Hematopoietic multipotent progenitor cell treated with erythropoietin and hydrocortisone succinate and interleukin-3 and kit ligand, for 17 days (in vitro differentiated cells): ENCODE measurements at places on chromosomes 5 and 9.

DNA sequence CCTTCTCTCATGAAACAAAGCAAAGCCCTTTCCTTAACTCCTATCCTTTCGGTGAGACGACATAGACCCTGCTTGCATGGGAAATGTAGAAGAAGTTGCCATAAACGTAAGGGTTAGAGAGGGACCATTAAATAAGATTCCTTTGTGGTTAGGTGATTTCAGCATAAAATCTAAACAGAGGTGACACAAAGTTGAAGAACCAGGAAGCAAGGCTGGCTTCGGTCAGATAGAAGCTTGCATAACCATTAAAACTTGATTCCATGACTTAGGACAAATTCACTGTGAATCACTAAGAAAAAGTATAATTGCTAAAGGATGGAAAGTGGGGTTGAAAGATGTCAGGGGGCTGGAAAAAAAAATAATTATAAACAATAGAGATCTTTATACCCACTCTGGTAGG lies 30.9 kb upstream of the ABLIM3 start:
- DNase-seq = no peak

- DNase-seq = no peak
Observed at GRCh38 chr9:117777823-117778222, 73.6 kb downstream of the TLR4 start.

- peak; percentile 82 for DNase-seq
Observed at GRCh38 chr9:136225748-136226679, 19.6 kb downstream of the QSOX2 start.

DNA sequence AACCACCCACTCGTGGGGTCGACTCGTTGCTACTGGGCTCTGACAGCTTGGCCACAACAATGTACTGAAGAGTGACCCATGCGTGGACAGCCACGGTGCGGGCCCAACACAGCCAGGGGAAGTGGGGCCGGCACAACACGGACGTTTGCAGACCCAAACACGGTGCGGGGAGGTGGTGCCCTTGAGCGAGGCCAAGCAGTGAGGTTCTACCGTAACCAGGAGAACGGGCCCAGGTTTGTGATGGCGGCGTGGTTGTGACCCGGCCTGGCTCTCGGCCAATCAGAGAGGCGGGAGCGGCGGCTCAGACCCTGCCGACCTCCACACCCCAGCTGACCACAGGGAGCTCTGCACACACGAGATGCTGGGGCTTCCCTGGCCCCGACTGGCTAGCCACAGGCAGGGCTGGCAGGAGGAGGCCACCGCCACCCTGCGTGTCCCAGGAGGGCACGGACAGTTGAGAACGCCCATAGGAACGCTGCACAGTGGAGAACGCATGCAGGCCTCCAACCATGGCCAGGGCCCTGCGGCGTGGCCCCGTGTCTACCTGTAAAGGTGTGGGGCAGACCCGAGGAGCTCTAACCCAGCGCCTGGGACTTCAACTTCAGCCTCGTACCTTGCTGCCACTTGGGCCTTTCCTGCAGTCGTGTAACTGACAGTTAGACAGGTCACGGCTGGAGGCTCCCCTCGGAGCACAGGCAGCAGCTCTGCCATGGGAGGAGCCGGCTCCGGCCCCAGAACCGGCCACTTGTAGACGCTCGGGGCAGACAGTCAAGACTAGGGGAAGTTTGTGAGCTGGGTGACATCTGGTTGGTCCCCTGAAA lies 13.7 kb downstream of the BRD3 start:
- no peak for DNase-seq

DNA sequence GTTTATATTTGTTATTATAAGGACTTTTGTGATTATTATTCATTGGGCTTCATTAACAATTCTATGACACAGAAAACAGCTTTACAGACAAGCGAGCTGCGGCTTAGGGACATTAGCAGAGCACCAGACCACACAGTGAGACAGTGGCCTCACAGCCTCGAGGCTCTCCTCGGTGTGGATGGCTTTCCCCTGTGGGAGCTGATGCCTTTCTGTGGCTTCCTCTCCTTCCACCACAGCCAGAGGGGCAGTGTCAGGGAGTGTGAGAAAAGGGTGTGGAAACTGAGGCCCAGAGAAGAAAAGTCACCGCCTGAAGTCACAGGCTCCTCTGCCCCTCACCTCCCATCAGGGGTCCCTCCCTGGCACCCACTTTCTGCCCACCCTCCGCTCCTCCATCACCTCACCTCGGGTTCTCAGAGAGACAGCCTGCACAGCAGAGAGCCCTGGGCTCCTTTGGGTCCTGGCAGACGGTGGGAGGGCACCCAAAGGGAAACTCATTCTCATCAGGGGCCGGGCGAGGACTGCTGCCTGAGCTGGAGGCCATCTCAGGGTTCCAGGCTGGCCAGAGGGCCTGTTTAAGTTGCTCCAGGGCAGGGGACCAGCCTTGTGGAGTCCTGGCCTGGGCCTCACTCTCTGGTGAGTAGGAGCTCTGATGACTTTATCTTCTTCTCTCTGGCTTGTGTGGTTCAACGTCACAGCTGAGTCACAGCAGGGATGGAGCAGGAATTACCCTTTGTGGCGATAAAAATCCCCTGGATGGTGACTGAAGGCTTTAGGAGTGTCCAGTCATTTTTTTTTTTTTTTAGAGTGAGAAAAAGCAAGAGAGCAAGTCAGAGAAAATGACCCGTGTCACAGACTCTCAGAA lies 830 bp downstream of the TRAF1 start:
- no peak for DNase-seq

DNA sequence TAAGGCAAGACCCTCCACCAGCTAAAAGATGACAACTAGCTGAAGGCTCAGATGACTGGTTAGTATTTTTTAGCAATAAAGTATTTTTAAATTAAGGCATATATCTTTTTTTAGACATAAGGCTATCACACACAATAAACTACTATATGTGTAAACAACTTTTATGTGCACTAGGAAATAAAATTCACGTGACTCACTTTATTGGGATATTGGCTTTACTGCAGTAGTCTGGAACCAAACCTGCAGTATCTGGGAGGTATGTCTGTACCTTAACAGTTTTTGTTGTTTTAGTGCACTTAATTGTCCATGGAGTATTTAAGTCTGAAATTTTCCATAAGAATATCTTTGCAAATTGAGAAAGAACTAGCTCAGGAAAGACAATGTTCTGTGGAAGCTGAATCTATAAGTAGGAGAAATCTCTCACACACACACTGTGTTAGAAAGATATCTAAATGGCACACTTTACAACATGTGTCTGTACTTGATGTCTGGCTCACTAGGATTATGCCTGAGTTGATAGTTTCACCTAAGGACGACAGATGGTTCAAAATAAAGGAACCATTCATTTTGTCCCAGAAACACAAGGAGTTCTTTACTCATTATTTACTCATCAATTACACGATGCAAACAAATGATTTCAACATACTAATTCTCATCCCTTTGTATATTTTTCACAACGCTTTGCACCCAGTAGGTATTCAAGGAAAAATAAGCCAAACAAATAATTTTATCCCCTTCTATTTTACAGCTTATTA lies 4.6 kb downstream of the RAPGEF6 start:
- DNase-seq = peak; percentile 42

DNA sequence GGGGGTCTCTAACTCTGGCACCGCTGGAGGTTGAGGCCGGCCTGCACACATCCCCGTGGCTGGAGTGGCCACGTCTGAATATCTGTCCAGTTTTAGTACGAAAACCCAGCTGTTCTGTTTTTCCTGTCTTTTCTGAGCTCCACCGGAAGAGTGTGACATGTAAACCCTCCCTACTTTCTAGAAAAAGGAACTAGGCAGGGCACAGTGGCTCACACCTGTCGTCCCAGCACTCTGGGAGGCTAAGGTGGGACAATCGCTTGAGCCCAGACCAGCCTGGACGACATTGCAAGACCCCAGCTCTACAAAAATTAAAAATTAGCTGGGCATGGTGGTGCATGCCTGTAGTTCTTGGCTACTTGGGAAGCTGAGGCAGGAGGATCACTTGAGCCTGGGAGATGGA lies 8.2 kb upstream of the PHYKPL start:
- DNase-seq = no peak

DNA sequence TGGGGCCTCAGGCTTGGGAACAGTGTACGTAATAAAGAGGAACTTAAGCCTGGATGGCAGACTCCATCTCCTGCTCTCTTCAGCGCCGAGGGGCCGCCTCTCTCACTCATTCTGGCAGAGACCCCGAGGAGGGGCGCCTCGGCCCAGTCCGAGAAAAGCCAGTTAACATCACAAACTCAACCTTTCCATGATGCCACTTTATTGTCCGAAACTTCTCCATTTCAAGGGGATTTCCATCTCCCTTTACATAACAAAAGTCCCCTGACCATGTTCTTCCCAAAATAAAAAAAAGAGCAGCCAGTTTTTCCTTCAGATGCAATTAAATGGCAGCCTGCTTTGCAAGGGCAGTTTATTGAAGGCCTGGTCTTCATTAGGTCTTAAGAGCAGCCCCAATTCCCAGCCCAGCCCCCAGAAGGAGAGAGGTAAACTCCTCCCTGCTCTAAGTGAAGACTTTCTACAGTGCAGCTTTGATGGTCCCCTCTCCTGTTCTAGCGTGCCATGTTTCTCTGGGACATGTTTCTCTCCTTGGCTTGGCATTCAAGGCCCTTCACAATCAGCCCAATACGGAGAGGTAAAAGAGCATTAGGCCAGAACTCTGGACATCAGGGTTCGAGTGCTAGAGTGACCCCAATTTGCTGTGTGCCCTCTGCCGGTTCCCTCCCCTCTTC lies 19.5 kb upstream of the RAB14 start:
- DNase-seq = no peak

GRCh38 chr9:33375841-33376321 lies 26.5 kb downstream of the AQP7 start:
- DNase-seq = no peak

- DNase-seq = no peak
Observed at GRCh38 chr9:93089481-93089991, 6.5 kb upstream of the CARD19 start.

GRCh38 chr9:98374385-98375051 lies 119.1 kb upstream of the TBC1D2 start:
- DNase-seq = no peak

DNA sequence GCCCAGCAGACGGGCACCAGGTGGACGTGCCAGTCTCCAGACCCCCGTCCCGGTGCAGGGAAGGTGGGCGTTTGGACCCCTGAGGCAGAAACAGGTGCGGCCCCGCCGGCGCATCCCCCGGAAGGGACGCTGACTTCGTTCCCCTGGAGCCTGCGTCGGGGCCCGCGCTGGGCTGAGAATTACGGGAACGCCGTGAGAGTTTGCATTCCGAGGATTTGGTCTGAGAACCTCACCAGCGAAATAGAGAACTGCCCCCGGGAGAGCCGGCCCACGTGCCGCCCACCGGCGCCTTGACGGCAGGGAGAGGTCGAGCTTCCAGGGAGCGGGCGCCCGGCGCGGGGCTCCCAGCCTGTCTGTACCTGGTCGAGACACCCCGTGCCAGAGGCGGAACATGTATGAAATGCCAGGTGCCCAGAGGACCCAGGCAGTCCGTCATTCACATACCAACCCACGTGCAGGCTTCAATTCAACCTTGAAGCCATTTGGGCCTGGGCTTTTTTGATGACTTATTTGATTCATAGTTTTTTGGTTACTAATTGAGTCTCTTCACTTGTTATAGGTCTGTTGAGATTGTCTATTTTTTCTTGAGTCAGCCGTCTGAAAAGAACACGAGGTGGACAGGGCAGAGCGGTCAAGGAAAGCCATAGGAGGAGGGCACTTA lies 877 bp upstream of the CAMSAP1 start:
- DNase-seq = no peak

DNA sequence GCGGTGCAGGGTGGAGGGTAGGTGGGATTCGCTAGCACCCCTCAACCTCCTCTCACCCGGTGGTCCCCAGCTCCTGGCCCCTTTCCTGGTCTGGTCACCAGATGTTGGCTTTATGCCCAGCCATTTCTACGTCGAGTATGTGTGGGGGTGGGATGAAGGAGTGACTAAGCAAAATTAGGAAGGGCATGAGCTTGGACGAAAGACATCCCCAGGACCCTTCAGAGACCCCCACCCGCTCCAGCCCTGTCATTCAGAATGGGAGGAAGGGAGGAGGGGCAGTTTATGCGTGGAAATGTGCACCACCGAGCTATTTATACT lies 742 bp downstream of the BHMT2 start:
- no peak for DNase-seq

- DNase-seq = no peak
Observed at GRCh38 chr5:151270599-151270998, 17.6 kb downstream of the GM2A start.

- DNase-seq = no peak
Observed at GRCh38 chr5:138990986-138991590, 116.0 kb upstream of the LRRTM2 start.

- DNase-seq = no peak
Observed at GRCh38 chr5:158544388-158545339, 555.1 kb downstream of the EBF1 start.

DNA sequence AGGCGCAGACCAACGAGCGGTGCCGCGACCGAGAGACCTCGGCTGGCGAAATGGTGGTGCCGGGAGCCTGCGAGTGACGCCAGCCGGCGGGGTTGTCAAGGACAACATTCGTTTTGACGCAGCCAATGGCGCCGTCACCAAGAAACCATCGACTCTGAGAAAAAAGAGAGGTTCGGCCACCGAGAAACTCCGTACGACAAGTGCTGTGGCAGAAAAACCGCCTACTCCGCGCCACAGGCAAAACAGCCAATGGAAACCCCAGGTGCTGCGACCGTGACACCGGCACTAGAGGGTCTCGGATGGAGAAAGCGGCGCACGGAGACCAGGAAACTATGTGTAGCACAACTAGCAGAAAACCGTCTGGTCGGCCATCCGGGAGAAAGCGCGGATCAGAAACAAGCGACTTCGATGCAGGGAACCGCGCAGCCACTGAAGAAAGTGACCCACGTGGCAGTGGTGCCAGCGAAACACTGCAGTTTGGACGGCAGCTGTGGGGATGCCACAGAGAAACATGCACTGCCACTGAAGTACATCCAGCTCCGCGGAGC lies 88.8 kb downstream of the ANXA2R start:
- peak; percentile 71 for DNase-seq

DNA sequence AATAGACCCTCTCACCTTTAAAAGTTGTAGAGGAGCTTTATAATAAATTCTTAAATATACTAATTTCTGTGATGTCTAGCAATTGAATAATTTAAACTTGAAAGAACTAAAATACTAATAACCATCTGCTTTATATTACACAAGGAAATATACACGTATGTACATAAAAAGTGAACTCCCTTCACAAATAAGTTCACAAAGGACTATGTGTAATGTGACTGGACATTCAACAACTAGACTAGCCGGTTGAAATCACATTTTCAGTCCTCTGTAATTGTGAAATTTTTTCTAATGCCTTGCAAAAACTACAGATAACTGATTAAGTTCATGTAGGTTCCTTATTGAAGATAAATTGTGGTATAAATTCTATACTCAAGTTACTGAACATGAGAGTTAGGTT lies 11.6 kb downstream of the NSA2 start:
- no peak for DNase-seq

- no peak for DNase-seq
Observed at GRCh38 chr9:77705636-77706035, 57.5 kb upstream of the GNA14 start.

- peak; percentile 88 for DNase-seq
Observed at GRCh38 chr5:143405063-143405848, 1.8 kb upstream of the NR3C1 start.
